ENCODE measurements at places on chromosomes 5 and 9.

GRCh38 chr5:146388386-146388785, 49.7 kb downstream of the POU4F3 start:
- DNase-seq = no peak

- no peak for DNase-seq
Observed at GRCh38 chr9:117187498-117187897, 227.4 kb downstream of the ASTN2 start.

- DNase-seq = no peak
Observed at GRCh38 chr5:69019668-69020375, 74.0 kb upstream of the SLC30A5 start.

DNA sequence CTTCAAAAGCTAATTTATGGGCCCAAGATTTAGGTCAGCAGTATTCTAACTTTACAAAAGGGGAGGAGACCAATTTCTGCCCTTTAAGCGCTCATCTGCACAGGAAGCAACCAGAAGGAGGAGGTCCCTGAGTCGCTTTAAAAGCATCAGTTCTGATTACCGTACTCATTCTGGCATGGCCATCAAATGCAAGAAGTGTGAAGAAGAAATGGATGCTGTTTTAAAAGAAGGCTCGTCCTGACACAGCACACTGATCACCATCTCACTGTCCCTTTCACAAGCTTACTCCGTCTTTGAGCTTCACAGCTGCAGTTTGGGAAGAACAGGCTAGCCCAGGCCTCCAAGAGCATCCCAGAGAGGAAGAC, 17.5 kb downstream of the ZNF608 start:
- DNase-seq = no peak

GRCh38 chr9:27654629-27655285, 81.5 kb upstream of the C9orf72 start:
- no peak for DNase-seq
